ENCODE measurements at places on chromosomes 7 and 10.

DNA sequence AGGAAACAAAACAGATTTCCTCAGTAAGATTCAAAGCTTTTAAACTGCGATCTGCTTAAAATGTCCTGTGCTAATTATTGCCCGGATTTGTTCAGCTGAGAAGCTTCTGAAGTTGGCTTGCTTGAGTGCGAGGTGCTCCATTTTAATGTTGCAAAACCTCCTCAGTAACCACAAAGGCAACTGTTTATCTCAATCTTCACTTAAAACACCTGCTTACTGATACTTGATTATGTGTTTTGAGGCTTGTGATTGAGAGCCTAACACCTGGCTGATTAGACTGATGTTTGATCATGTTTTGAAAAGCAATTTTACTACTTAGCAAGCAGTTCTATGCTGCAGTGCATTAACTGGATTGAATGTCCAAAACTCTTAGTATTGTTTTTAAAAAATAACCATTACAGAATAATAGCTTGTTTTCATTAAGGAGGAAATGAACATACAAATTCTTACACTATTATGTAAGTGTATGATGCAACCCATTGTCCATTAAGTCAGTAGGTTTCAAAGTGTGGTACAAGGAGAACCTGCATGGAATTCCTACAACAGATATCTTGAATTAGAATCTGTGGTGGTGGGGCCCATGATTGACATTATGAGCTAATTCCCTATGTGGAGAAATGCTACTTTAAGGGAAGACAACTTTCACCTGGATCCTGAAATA, 96.9 kb upstream of the FAM180A start:
- no peak for DNase-seq

DNA sequence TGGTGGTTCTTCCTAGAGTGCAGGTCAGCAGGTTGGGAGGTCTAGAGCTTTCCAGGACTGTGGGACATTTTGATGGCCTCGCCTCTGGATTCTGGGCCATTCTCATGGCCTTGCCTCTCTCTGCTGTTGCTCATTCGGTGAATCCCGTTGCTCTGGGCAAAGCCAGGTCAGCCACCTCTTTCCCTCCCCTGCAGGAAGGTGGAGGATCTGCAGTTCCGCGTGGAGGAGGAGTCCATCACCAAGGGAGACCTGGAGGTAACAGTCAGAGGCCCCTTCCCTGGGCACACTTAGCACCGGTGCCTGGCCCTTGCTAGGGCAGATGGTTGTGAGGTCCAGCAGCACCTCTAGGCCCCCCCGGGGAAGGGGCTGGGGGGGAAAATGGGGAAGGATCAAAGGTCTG, 74.9 kb downstream of the CLIP2 start:
- no peak for DNase-seq

GRCh38 chr7:139829025-139829774, at the start of gene TBXAS1:
TSS of gene TBXAS1 (plus strand) at chr7:139829264. CDS start at chr7:139829391, 127 bp downstream.
- DNase-seq = no peak

DNA sequence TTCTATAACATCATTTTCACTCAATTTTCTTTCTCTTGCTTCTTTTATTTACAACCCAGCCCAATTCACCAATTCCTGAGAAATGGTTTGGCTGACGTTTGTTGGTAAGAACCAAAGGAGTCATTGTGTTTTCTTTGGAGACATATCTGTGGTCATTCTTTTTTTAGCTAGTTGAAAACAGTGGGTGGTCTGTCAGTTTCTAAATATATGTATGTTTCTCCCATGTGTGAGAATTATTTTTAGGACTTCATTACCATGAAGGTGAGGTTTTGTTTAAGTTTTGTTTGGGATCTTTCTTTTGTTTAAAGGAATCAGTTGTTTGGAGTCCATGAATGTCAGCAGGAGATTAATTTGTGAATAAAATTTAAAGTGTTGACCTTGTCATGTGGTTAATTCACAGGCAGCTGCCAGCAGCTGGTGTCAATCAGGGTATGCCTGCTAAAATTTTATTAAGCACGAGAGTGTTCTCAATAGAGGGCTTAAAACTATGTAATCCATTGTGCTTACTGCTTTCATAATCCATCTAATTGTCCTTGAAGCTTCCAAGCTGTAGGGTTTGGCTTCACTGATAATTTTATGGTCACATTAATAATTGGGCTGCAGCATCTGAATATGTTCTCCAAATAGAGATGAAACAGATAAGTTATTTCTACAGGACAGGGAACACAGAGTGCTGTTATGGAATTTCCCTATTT, 38.7 kb downstream of the INSYN2A start:
- DNase-seq = no peak

DNA sequence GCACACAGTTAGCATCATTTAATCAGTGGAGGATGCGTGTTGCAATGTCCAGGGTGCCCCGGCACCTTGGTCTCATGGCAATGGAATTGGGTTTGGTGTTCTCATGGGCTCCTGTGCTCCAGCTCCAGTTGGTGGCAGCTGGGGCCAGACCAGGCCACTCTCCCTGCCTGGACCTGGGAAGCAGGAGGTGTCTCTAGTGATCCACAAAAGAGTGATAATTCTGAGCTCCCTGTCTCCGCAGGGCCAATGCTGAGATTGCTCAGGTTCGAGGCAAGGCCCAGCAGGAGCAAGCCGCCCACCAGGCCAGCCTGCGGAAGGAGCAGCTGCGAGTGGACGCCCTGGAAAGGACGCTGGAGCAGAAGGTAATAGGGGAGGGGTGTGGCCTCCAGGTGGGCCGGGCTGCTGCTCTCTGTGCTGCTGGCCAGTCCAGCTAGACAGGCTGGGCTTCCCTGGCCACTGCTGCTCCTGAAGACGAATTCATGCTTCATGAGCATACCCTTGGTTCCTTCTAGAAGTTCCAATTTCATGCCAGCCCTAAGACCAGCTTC, 21.7 kb upstream of the BTBD16 start:
- DNase-seq = no peak

DNA sequence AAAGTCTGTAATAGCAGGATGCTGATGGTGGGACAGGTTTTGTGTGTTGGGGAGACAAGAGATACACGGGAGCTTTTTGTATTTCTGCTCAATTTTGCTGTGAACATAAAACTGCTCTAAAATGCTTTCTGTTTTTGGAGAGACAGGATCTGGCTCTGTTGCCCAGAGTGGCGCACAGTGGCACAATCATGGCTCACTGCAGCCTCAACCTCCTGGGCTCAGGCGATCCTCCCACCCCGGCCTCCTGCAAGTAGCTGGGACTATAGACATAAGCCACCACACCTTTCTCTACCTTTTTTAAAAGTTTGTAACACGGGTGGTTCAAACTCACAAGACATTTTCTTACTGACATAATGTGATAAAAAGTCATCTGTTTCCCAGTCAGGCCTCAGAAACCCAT, 14.3 kb downstream of the CREB3L2 start:
- no peak for DNase-seq

- no peak for DNase-seq
Observed at GRCh38 chr10:8393531-8393930, 339.0 kb downstream of the GATA3 start.

- DNase-seq = no peak
Observed at GRCh38 chr10:102775935-102776669, 32.4 kb downstream of the WBP1L start.

DNA sequence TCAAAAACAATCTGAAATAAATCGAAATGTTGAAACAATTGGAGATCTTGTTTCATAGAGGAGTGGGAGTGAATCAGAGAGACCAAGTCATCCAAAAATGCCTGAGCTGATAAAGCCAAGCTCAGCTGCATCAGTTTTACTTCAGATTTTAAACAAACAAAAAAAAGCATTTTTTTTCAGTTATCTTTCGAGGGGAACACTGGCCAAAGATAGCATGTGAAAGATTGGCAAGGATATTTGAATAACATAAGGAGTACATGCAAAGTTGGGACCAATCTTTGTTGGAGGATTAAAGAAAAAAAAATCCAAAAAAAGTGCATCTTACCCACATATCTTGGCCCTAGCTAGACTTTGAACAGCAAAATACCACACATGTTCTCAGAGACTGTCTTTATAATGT, 47.2 kb downstream of the RHOBTB1 start:
- DNase-seq = no peak

DNA sequence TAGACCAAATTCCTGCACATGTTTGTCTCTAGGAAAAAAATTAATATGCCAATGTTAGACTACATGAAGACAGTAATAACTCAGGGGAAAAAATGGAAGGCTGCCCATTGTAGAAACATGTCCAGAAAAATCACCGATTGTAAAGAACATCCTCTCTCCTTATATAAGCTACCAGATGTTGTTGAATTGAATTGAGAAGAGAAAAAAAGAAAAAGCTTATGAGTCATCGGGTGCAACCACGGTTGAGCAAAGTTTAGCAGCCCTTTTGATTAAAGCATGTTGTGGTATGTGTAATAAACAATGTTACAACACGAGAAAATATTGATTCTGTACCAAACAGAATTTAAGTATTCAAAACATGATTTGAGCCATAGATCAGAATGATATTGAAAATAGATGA, 102.3 kb upstream of the ARHGAP21 start:
- DNase-seq = no peak

DNA sequence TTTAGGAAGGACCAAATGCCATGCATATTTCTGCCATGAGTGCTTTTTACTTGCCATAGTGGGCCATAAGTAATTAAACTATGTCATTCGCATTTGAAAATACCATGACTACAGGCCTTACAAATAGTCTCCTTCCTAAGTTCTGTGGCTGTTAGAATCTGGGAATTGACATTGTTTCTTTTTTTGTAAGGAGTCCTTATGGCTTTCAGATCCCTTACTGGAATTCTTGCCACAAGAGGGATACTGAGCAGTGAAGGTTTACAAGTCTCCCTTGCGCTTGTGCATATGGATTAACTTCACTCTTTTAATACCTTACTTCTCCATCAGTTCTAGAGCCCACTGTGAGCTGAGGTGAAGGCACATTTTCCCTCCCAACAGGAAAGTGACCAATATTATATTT, 166.0 kb downstream of the NRG3 start:
- no peak for DNase-seq

- DNase-seq = no peak
Observed at GRCh38 chr7:102967798-102968197, 55.0 kb downstream of the LRRC17 start.

GRCh38 chr7:107696330-107696946, 35.8 kb downstream of the SLC26A4 start:
- no peak for DNase-seq

- DNase-seq = no peak
Observed at GRCh38 chr10:13003004-13003403, 1.5 kb upstream of the CCDC3 start.

GRCh38 chr7:17256375-17256774, 42.1 kb upstream of the AHR start:
- no peak for DNase-seq

GRCh38 chr7:141325275-141325674, 225.9 kb upstream of the AGK start:
- no peak for DNase-seq

- peak; percentile 56 for DNase-seq
Observed at GRCh38 chr10:92901819-92902251, 53.5 kb downstream of the EXOC6 start.

DNA sequence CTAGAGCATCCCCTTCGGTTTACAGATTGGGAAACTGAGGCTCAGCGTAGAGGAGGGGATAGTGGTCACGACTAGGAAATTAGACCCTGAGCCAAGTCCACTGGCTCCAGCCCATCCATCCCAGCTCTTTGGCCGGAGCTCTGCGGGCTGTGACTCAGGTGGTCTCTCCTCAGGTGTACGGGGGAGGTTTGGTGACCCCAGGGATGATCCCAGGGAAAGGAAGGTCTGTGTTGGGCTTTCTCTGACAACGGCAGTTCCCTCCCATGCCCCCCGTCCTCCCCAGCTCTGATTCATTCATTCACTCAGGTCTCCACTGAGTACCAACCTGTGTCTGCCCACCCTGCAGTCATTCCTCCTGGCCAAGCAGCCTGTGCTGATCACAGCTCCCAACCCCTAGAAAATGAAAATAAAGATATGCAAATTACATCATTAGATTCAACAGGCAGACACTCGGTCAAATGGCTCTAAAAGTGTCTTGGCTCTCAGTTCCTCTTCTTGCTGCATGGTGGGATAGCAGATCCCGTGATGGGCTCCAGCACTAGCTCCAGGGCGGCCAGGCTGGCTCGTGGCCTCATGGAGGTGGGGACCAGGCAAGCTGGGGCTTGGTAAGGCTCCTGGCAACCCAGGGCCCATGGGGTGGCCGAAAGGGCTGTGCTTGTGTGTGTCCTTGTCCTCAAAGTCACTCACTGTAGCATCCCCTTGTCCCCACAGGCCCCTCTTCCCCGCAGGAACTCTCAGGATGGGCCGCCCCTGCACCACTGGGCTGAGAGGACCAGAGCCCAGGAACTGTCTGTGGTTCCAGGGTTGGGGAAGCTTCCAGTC, 37.8 kb downstream of the CLRN3 start:
- DNase-seq = no peak

GRCh38 chr7:43244784-43245183, 132.3 kb downstream of the HECW1 start:
- DNase-seq = no peak

- no peak for DNase-seq
Observed at GRCh38 chr7:35556515-35557471, 138.1 kb downstream of the HERPUD2 start.
